ENCODE measurements at places on chromosomes 3 and 15.

DNA sequence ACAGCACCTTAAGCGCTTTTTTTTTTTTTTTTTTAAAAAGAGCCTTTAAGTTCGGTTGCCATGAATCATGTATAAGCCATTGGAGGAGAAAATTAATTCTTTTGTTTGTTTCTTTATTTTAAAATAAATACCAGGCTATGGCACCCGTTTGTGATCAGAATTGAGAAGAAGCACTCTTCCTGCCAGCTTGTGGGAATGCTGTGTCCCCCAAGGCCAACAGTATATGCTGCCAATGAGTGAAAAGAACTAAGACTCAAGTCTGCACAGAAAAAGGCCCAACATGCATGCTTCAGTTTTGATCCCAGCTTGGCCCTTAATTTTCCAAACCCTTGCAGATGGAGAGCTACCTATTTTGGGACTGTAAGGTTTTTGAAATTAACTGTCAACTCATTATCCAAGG lies 90.5 kb downstream of the LRRC3B start:
- DNase-seq = no peak

GRCh38 chr3:123287051-123287961 lies 85.6 kb downstream of the SEC22A start:
- DNase-seq = no peak

- DNase-seq = no peak
Observed at GRCh38 chr3:84978843-84979242, 20.1 kb downstream of the CADM2 start.

GRCh38 chr15:50698101-50698500 lies 11.5 kb upstream of the TRPM7 start:
- no peak for DNase-seq

DNA sequence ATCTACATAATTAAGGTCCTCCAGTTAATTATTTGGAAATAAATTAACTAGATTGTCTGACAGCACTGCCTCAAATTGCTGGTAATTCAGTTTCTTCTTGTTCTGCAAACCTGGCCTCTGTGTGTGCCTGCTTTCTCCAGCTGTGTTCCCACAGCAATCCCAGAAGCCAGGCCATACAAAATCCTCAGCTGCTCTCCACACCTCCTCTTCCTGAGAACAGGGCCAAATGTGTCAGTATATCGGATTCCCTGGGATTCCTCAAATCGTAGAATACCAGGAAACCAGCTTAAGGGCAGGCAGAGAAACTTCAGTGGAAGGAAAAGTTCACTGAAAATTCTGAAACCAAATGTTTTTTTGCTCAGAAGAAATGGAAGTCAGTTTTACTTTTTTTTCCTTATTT lies 261.4 kb downstream of the ZMAT3 start:
- DNase-seq = no peak

- DNase-seq = no peak
Observed at GRCh38 chr3:71391361-71391760, 192.2 kb downstream of the FOXP1 start.

DNA sequence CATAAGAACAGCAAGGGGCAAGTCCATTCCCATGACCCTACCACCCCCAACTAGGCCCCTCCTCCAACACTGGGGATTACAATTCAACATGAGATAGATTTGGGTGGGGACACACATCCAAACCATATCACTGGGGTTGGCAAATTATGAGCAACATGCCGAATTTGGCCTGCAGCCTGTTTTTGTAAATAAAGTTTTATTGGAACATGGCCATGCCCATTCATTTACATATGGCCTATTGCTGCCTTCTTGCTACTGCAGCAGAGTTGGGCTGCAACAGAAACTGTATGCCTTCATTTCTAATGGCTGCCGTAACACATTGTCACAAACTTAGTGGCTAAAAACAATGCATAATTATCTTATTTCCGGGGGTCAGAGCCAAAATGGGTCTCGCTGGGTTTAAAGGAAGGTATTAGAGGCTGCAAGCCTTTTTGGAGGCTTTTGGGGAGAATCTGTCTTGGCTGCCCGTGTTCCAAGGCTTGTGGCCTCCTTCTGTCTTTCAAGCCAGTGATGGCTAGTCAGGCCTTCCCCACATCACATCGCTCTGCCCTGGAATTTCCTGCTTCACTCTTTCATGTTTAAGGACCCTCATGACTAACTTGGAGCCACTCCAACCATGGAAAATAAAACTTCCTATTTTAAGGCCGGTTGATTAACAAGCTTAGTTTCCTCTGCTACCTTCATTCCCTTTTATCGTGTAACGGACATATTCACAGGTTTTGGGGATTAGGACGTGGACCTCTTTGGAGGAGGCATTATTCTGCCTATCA lies 428.5 kb upstream of the PROK2 start:
- DNase-seq = no peak

DNA sequence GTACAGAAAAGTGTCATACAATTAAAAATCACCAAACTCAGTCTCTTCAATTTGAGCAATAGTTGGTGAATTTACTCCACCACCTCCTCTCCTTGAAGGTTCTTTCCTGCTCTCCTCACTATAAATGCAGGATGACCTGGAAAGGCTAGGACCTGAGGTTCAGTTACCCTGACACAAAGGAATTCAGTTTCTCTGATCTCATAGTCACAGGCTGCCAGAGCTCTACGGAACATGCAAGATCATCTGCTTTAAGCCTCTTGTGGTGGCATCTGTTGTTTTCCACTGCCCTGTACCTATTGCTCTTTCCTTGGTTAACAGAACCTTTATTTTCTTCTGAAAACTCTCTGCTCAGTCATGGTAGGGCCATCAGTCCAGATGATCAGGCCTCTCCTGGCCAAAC lies 4.9 kb upstream of the TP63 start:
- DNase-seq = no peak

DNA sequence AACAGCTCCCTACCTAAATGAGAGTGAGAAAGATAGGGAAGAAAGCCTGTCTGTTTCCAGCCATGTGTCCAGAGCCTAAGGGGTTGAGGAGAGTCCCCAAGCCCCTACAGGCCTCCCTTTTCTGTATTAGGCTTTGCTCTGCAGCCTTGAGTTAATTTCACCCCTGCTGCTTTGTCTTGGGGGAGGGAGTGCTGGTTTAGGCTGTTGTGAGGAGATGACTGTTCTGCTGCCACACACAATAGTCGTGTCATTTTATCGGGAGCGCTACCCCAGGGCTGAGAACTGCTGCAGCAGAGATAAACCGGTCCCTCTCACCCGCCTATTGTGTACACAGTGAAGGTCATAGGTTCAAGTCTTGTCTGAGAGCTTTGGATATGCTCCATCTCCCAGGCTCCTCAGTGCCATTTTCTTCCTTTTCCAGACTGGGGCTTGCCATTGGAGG lies 1.4 kb downstream of the ZNF609 start:
- no peak for DNase-seq

- DNase-seq = peak; percentile 33
Observed at GRCh38 chr15:69232144-69232543, 66.6 kb upstream of the PAQR5 start.

DNA sequence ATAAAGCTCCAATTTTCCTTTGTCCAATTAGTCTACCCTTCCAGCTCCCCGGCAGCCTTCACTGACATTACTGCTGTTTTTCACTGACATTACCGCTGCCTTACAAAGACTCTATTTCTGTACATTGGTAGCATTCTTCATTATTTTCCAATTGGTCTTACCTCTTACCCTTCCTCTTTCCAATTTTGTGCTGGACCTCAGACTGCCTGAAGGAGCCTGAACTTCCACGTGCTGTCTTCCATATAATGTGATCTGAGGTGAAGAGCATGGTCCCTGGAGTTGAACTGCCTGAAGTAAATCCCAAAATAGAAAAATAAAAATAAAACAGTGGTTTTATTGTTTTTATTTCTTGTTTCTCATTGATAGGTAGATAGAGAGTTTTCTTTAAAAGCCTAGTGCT lies 9.2 kb upstream of the TNIK start:
- no peak for DNase-seq

DNA sequence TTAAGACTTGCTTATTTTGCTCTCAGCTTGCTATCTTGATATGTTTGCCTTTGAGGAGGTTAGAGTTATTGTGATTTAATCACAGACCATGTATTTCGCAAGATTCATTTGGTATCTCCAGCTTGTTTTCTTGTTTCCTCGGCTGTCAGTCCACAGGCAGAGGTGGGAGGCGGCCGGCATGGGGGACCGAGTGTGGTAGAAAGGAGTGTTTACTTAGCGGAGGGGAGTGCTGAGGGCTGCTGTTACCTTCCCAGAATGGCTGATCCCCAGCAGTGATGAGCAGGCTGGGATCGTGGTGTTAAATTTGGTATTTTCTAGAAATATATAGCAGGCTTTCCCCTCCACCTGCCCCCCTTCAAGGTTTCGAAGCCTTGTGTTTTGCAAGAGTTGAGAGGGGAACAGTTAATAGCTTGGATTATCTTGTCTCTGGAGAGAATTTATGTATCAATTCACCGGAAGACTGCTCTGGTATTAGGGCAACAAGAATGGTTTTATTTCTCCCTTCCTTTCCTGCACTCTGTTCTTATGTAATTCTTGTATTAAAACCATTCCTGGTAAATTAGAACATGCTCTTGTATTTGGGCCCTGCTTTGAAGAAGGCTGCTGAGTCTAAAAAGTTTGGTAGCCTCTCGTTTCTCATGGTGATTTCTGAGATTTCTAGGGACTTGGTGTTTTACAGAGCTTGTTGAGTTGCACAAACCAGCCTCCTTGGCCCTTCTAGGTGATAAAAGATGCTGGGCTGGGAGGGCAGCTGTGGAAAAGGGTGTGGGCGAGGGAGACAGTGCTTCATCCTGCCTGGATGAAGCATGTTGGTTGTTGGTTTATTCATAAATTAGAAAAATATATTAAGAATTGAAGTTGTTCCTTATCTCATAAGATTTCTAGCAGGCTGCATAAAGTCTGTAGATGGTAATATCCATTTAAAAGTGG lies 151.4 kb downstream of the IGF1R start:
- DNase-seq = no peak

DNA sequence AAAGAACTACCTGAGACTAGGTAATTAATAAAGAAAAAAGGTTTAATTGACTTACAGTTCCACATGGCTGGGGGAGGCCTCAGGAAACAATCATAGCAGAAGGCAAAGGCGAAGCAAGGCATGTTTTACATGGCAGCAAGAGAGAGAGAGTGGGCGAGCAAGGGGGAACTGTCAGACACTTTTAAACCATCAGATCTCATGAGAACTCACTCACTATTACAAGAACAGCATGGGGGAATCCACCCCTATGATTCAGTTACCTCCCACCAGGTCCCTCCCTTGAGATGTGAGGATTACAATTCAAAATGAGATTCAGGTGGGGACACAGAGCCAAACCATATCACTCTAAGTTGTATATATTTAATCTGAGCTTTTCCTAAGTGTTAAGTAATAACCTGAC lies 79.0 kb upstream of the MLF1 start:
- no peak for DNase-seq

- DNase-seq = peak; percentile 59
Observed at GRCh38 chr15:90558171-90558573, 28.4 kb downstream of the CRTC3 start.

- peak; percentile 54 for DNase-seq
Observed at GRCh38 chr3:142929109-142929508, 34.4 kb downstream of the PAQR9 start.

- DNase-seq = no peak
Observed at GRCh38 chr3:184718431-184718830, 6.6 kb upstream of the MAGEF1 start.
